ENCODE measurements at places on chromosomes 16 and 17. TPM values are rescaled to one million over a fixed set of nuclear protein-coding genes. Genes with fewer than 3 reads are reported as not detected.
A peak's percentile ranks its signal among the peaks of the same experiment; 100 is the strongest.

- no peaks in the 10 kb centered on the region for H3K36me3 ChIP-seq
- H3K4me3 ChIP-seq = no peak overlapping the region
- peaks cover 15% of the 10 kb centered on the region for H3K4me1 ChIP-seq
- H3K27ac ChIP-seq = no peak overlapping the region
These were observed 610.0 kb upstream of the CDH11 start for GRCh38 chr16:65731833-65732232.

DNA sequence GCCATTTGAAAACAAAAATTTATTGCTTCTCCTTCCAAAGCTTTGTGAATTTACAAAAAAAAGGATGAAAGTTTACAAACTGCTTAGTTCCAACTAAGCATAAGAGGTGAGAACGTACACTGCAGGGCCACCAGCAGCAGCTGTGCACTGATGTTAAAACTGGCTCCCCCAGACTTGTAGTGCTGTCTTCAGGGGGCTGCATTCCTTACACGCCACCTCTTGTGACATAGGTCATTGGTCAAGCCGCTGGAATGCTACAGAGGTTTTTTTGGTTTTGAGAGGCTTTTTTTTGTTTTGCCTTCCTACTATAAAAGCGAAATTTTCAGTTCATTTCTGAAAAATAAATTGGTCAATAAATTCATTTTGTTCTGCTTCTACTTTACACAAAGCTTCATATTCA is 6.9 kb downstream of the IFT20 start:
- H3K36me3 ChIP-seq = peaks cover 4% of the 10 kb centered on the region
- H3K27me3 ChIP-seq = no peaks in the 10 kb centered on the region
- no peak overlapping the region for H3K4me3 ChIP-seq
- DNase-seq = peak; percentile 46
- H3K4me1 ChIP-seq = peaks cover 7% of the 10 kb centered on the region

GRCh38 chr17:80696456-80696855 is 151.8 kb downstream of the RPTOR start:
- H3K27ac ChIP-seq = no peak overlapping the region
- H3K4me1 ChIP-seq = peaks cover 44% of the 10 kb centered on the region
- no peaks in the 10 kb centered on the region for H3K36me3 ChIP-seq
- H3K27me3 ChIP-seq = no peaks in the 10 kb centered on the region

DNA sequence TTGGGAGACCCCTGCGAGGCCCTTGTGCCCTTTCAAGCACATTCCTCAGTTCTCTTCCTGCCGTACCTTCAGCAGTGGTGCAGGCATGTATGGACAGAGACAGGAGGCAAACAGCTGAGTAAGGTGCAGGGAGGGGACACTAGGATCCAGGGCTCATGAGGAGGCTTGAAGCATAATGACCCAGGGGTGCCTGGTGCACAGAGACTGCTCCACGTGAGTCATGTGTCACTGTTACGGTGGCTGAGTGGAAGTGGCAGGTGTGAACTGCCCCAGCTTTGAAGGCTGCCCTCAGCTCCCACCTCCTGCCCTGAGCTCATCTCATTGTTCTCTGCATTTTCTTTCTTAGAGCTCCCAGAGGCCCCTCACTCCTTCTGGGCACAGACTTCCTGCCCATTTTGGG is 124.8 kb downstream of the NTN1 start:
- no peaks in the 10 kb centered on the region for H3K36me3 ChIP-seq
- H3K4me1 ChIP-seq = peaks cover 28% of the 10 kb centered on the region

EIF3C gene
- 237 TPM for total RNA-seq

TBC1D3E gene
- total RNA-seq = not detected

GRCh38 chr17:77266891-77267341 is 126.1 kb downstream of the SEC14L1 start:
- H3K36me3 ChIP-seq = no peaks in the 10 kb centered on the region
- H3K4me3 ChIP-seq = no peak overlapping the region
- DNase-seq = peak; percentile 58
- no peaks in the 10 kb centered on the region for H3K27me3 ChIP-seq
- no peak overlapping the region for H3K27ac ChIP-seq
- peaks cover 8% of the 10 kb centered on the region for H3K4me1 ChIP-seq

DNA sequence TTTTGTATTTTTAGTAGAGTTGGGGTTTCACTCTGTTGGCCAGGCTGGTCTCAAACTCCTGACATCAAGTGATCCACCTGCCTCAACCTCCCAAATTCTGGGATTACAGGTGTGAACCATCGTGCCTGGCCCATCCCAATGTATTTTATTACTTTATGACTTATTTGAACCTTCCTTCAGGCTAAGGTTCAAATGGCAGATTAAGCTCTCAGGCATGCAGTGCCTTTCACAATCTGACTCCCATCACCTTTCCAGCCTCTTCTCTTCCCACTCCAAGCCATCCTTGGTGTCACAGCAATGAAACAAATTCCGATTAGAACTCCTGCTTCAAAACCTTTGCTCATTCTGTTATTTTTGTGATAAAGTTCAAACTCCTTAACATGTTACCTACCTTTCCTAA is 26.6 kb upstream of the YPEL2 start:
- H3K4me3 ChIP-seq = no peak overlapping the region
- H3K36me3 ChIP-seq = no peaks in the 10 kb centered on the region
- no peak for DNase-seq
- no peaks in the 10 kb centered on the region for H3K27me3 ChIP-seq

DNA sequence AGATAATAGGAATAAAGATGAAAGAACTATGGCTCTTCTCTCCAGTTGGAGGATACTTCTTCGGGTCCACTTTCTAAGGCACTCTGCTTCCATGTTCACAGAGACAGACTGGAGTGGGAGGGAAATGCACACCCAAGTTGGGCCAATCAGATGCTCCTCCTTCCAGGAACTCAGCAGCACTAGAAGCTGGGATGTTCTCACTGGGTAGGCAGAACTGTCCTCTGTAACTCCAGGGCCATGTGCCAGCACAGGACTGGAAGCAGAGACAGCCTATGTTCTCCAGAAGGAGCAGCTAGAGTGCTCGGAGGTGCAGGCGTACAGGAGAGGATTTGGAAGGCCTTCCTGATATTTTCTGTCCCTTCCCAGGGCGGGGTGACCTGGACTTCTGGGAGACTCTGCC is 49.9 kb upstream of the SREBF1 start:
- H3K4me3 ChIP-seq = no peak overlapping the region
- H3K36me3 ChIP-seq = no peaks in the 10 kb centered on the region
- no peak overlapping the region for H3K27ac ChIP-seq
- H3K4me1 ChIP-seq = peaks cover 44% of the 10 kb centered on the region

TM4SF5 gene
- not detected for total RNA-seq

GRCh38 chr16:67457611-67458010 is 23.3 kb downstream of the ATP6V0D1 start:
- DNase-seq = no peak
- H3K4me1 ChIP-seq = no peaks in the 10 kb centered on the region

GRCh38 chr16:12458591-12459358 is 344.9 kb downstream of the CPPED1 start:
- H3K4me3 ChIP-seq = no peak overlapping the region
- no peak for DNase-seq
- H3K27ac ChIP-seq = no peak overlapping the region
- H3K27me3 ChIP-seq = no peaks in the 10 kb centered on the region
- H3K36me3 ChIP-seq = no peaks in the 10 kb centered on the region

- H3K27ac ChIP-seq = no peak overlapping the region
- no peak overlapping the region for H3K4me3 ChIP-seq
- peaks cover 6% of the 10 kb centered on the region for H3K27me3 ChIP-seq
- no peaks in the 10 kb centered on the region for H3K36me3 ChIP-seq
- DNase-seq = peak; percentile 88
These were observed 11.0 kb upstream of the DPEP1 start for GRCh38 chr16:89602273-89602951.

MRPL12 gene
- total RNA-seq = 13.2 TPM

KLHL36 gene
- 15.9 TPM for total RNA-seq

ANKFN1 gene
- total RNA-seq = 0.25 TPM

CFAP97D1 gene
- total RNA-seq = not detected

DNA sequence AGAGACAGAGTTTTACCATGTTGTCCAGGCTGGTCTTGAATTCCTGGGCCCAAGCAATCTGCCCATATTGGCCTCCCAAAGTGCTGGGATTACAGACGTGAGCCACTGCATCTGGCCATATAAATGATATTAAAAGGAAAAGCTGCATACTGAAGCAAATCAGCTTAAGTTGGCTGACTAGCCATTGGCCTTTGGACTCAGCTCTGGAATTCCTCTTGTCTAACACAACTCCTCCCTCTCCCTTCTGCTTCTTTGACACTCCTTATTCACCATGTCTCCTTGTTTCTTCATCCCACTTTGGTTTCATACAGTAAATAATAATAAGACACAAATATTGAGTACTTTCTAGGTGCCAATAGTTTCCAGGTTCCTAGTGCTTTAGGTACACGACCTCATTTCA is 7.5 kb downstream of the KRT12 start:
- H3K27me3 ChIP-seq = no peaks in the 10 kb centered on the region
- no peak overlapping the region for H3K27ac ChIP-seq
- DNase-seq = no peak
- H3K4me1 ChIP-seq = no peaks in the 10 kb centered on the region
- no peaks in the 10 kb centered on the region for H3K36me3 ChIP-seq
- H3K4me3 ChIP-seq = no peak overlapping the region

UMOD gene
- not detected for total RNA-seq

SEC14L5 gene
- total RNA-seq = 0.41 TPM

DNA sequence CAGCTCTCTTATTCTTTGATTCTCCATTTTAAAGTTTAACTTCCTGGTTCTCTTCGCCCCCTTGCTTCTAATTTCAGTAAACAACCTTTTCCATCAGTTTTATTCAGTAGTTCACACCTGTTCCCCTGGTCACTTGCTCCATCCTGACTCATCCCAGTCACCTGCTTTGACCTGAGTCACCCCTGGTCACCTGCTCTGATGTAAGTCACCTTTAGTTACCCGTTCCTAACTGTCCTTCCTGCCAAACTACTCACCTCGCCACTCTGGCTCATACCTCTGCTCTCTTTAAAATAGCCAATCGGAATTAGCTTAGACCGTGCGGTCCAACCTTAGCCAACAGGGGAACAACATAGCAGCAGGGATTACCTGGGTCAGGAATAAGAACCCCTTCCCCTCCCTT is 4.7 kb upstream of the NLRC5 start:
- peaks cover 12% of the 10 kb centered on the region for H3K4me1 ChIP-seq
- no peak overlapping the region for H3K27ac ChIP-seq
- no peaks in the 10 kb centered on the region for H3K36me3 ChIP-seq
- H3K4me3 ChIP-seq = no peak overlapping the region
- peaks cover 29% of the 10 kb centered on the region for H3K27me3 ChIP-seq

DNA sequence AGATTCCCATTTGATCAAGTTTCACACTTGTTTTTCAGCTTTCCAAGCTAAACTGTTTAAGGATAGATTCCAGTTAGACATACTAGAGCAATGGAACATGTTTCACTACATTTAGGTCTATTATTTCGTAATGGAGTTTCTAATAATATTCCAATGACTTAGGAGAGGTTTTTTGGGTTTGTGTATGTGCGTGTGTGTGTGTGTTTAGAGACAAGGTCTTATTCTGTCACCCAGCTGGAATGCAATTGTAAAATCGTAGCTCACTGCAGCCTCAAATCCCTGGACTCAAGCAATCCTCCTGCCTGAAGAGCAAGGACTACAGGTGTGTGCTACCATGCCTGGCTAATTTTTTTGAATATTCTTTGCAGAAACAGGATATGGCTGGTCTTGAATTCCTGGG is 426.3 kb downstream of the ZFHX3 start:
- no peak overlapping the region for H3K27ac ChIP-seq
- no peak for DNase-seq
- no peak overlapping the region for H3K4me3 ChIP-seq
- peaks cover 1% of the 10 kb centered on the region for H3K4me1 ChIP-seq
- H3K27me3 ChIP-seq = no peaks in the 10 kb centered on the region
- H3K36me3 ChIP-seq = no peaks in the 10 kb centered on the region

JUP gene
- total RNA-seq = 28.5 TPM

- no peak overlapping the region for H3K27ac ChIP-seq
- H3K36me3 ChIP-seq = no peaks in the 10 kb centered on the region
- no peaks in the 10 kb centered on the region for H3K4me1 ChIP-seq
- no peaks in the 10 kb centered on the region for H3K27me3 ChIP-seq
- no peak overlapping the region for H3K4me3 ChIP-seq
These were observed 19.6 kb upstream of the CCL2 start for GRCh38 chr17:34235389-34236028.

ADAMTS18 gene
- 0.59 TPM for total RNA-seq

DNA sequence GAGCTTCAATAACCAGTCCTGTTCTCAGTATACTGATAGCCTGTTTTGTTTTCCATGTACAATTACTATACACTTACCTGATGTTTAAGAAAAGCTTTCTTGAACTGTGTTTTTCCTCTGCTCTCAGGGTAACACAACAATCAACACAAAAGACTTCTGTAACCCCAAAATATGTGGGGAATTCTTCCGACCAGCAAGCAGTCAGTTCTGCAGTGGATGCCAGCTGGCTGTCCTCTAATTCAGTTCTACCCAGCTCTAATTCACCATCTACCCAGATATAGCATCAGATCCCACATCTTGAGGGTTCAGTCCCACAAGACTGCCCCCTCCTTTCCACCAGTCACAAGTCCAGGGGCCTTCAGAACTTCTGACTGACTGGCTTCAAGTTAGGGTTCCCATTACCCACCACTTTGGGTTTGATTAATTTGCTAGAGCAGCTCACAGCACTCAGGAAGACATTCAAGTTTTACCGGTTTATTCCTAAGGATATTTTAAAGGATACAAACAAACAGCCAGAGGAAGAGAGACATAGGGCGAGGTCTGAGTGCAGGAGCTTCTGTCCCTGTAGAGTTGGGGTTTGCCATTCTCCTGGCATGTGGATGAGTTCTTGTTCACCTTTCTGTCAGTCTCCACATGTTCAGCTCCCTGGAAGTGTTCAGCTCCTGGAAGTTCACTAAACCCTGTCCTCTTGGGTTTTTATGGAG is 178.2 kb downstream of the CHD9 start:
- H3K4me1 ChIP-seq = no peaks in the 10 kb centered on the region
- no peaks in the 10 kb centered on the region for H3K27me3 ChIP-seq
- H3K27ac ChIP-seq = no peak overlapping the region
- H3K36me3 ChIP-seq = peaks cover 60% of the 10 kb centered on the region
- no peak for DNase-seq

MMP28 gene
- total RNA-seq = not detected

GRCh38 chr17:82502207-82502606 is 17.3 kb upstream of the FOXK2 start:
- no peaks in the 10 kb centered on the region for H3K4me1 ChIP-seq
- H3K27ac ChIP-seq = no peak overlapping the region
- DNase-seq = no peak
- no peaks in the 10 kb centered on the region for H3K36me3 ChIP-seq
- H3K27me3 ChIP-seq = peaks cover 19% of the 10 kb centered on the region

NPB gene
- total RNA-seq = not detected

DNA sequence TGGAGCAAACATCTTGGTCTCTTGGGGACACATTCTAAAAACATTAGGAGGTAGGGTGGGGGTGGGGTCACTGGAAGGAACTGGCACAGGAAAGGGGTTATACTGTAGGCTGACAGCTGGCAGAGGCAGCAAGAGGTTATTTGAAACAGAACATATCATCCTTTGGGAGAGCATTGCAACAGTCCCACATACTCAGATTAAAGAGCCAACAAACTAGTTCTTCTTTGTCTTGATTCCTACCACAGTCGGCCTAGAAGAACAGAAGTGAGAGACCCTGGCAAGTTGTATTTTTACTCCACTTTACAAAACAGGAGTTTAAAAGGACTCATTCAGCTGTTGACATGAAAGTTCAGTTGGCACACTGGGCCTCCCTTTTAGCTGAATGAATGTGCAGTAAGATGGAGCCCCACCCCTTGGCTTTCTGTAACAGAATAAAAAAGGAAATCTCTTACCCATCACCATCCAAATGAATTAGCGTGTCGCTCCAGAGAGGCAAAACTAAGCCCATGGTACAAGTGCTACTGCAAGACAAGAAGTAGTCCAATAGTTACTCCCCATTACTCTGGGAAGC is 54.6 kb upstream of the CORO6 start:
- no peaks in the 10 kb centered on the region for H3K36me3 ChIP-seq
- no peaks in the 10 kb centered on the region for H3K27me3 ChIP-seq
- H3K27ac ChIP-seq = no peak overlapping the region
- H3K4me3 ChIP-seq = no peak overlapping the region

Data from neural progenitor cell (in vitro differentiated cells).